ENCODE measurements at places on chromosomes 16 and 17.

DNA sequence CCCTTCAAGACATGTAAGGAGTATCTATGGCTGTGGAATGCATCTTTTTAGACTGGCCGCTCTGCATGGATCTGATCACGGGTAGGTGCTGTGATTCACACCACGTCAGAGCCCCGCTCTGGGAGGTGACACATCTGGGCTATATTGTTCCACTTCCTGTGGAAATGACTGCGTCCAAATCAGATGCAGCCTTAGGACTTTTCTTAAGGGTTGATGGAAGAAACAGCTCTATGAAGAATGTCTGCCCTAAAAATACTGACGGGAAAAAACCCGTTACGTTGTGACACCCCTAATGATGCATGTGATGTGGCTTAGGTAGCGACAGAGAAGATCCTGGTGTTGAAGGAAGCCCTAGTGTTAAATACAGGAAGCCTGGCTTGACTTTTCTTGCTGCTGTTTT is 12.2 kb downstream of the BANP start:
- no peak for DNase-seq

GRCh38 chr17:74452841-74453661 is 13.4 kb upstream of the CD300A start:
- no peak for DNase-seq

GRCh38 chr17:69067274-69068047 is 6.7 kb upstream of the ABCA9 start:
- DNase-seq = peak; percentile 16

DNA sequence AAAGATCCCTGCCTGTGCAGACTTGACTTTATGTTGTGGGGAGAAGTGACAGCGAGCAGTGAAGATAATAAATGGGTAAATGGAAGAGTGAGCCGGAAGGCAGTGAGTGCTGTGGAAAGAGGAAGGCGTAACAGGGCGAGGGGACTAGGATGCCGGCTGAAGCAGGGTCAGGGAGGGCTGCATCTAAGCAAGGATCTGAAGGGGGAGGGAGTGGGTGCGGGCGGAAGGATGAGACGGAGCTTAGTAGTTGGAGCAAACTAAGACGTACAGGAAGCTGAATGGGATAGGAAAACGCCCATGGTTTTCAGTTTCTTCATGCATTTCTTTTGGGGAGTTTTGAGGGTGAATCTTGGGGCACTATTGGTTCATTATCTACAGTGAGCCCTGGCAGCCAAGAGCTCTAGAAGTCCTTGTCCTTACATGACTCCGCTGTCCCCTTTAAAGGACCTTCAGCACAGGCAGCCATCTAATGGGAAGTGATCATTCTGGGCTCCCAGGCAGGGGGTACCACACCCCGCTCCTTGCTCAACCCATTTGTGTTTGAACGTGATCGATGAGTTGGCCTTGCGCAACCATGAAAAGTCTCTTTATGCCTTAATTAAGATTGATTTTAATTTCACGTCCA is 10.4 kb upstream of the NAT9 start:
- DNase-seq = no peak

DNA sequence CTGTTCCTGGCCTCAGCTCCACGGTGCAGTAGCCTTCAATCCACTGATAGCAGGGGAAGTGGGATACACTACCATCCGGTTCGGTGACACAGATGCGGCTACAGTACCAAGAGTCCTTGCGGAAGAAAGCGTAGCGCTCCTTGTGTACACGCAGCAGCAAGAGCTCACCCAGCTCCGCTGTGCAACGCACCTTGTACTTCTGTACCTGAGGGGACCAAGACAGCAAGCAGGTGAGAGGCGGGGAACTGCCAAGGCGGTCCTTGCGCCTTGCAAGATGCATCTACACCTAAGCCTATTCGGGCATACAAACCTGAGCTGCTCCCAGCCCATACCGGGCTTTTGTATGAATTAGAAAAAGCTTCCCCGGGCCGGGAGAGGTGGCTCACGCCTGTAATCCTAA is 1.5 kb downstream of the ALOXE3 start:
- DNase-seq = no peak

DNA sequence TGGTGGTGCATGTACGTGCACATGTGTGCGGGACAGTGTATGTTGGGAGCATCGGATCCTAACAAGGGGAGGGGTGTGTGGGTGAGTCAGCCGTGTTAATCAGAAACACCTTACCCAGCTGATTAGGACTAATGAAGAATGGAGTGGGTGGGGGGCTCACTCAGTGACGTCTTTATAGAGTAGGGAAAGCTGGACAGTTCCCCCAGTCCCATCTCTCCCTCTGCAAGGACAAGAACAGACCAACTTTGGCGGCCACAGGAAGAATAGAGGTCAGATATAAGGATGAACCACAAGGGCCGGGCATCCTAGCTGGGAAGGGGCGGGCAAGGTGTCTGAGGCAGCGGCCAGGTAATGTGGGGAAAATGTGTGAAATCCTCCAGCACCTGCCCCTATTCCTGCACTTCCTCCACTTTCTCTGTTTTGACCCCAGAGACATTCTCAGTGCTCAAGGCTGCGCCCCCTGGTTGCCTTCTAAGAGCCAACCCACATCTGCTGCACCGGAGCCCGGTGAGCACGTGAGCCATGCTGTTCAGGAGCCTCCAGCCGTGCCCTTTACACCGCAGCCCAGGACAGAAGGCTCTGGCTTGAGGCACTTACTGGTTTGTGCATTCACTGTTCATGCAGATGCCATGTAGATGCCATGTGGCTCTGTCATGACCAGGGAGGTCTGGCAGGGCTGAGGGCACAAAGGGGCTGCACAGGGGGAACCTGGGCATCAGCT is 18.9 kb upstream of the TBX21 start:
- no peak for DNase-seq

- DNase-seq = no peak
These were observed 20.0 kb upstream of the LRRC75A start for GRCh38 chr17:16512011-16512410.

DNA sequence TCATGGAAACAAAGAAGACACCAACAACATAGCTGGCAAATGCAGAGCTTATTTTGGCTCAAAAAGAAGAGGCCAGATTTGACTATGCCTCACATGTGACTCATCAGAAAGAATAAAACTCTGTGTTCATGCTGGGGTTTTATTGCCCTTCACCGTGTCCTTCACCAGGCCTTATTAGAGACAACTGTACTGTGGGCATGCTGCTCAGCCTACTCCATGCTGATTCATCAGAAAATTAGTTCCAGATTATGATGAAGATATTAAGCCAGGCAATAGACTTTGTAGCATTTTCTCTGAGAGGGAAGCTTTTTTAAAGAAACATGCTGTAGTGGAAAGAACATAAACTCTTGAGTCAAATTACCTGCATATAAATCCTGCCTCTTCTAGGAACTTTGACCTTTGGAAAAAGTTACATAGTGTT is 89.8 kb downstream of the CYB561 start:
- DNase-seq = peak; percentile 91

- DNase-seq = no peak
These were observed 1216.3 kb upstream of the GOT2 start for GRCh38 chr16:59950431-59950830.
